ENCODE measurements at places on chromosomes 7 and 10.
A peak's percentile ranks its signal among the peaks of the same experiment; 100 is the strongest.

GRCh38 chr10:89949496-89949895 is 248.1 kb downstream of the KIF20B start:
- DNase-seq = no peak

- no peak for DNase-seq
These were observed 156.8 kb downstream of the CACNA2D1 start for GRCh38 chr7:82286798-82287140.

- DNase-seq = no peak
These were observed 290.7 kb downstream of the CCDC3 start for GRCh38 chr10:12710594-12711349.

DNA sequence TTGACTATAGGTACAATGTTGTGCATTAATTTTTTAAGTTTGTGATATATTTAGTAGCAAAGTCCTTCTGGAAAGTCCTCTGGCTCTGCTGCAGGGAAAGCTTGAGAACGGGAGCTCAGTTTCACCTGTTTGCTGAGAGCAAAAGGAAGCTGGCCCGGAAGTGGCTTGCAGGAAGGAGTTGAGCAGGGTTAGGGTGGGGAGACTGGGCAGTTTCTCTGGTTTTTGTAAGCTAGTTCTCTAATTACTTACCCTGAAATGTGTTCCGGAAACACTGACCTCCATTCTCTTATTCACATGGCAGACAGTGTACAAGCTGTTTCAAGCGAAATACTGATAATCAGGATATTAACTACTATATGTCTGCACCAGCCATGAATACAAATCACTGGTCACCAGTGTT is 22.3 kb downstream of the MAP3K8 start:
- DNase-seq = no peak

- DNase-seq = no peak
These were observed 13.4 kb downstream of the ANKRD16 start for GRCh38 chr10:5876181-5876768.

DNA sequence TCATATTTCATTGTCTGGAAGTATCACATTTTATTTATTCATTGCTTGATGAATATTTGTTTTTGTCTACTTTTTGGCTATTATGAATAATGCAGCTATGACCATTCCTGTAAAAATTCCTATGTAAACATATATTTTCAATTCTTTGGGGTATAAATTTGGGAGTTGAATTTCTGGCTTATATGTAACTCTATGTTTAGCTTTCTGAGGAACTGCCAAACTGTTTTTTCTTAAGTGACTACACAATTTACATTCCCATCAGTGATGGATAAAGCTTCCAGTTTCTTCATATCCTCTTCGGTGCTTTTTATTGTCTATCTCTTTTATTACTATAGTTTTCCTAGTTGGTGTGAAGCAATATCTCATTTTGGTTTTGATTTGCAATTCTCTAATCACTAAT is 115.6 kb upstream of the CXCL12 start:
- DNase-seq = no peak

DNA sequence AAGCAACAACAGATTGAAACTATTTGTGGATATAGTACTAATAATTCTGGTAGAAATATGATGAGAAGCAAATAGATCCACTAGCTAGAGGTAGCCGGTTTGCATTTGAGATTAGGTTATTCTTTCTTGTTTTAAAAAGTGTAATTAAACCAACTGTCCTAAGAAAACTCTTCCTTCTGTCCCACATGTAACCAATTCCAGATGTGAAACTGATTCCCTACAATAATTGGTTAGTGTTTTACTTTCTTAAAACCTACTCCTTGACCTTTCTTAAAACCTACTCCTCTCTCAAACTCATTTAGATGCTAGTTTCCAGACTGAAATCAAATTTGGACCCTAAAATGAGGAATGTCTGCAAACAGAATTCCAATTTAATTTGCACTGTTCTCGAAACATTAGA is 521.5 kb downstream of the SUGCT start:
- no peak for DNase-seq

DNA sequence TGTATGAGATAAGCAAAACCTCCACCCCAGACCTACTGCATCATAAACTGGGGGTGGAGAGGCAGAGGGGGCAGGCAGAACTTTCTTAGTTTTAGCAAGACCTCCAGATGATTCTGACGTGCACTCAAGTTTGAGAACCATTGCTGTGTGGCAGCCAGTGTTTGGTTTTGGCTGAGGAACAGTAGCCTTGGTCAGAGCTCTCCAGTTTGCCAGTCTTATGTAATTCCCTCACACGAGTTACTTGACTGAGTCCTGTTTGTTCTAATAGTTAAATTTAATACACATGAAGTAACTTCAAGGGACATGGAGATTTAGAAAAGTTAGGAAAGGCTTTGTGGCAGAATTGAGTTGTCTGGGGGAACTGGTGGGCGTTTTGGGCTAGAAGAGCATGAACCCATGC is 38.5 kb downstream of the GARS1 start:
- DNase-seq = no peak

- no peak for DNase-seq
These were observed 3.7 kb downstream of the TRAPPC14 start for GRCh38 chr7:100154651-100155491.

DNA sequence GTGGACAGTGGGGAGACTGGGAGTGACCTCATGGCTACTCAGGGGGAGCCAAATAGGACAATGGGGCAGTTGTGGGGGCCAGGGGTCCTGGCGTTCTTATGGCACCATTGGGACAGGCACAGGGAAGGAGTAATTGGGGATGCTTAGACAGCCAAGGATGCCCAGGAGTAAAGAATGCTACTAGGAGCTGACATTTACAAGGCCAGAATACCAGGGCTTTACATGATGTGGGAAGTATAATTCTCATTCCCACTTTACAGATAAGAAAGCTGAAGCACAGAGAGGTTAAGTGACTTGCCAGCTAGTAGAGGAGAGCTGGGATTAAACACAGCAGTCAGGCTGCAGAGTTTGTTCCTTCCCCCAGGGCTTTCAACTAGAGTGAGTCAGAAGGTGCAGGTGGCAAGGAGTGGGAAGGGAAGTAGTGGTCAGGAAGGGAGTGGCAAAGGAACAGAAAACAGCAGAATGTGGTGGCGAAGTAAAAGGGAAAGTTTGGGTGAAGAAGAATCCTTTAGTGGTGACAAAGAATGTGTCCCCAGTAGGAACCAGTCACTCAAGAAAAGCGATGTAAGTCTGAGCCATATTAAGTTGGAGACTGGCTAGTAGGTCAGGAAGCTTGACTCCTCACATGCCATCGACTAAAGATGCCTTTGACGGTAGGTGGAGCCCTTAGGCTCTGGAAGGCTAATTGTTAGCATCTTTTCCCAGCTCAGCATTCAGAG is 32.8 kb downstream of the CPVL start:
- DNase-seq = peak; percentile 42

DNA sequence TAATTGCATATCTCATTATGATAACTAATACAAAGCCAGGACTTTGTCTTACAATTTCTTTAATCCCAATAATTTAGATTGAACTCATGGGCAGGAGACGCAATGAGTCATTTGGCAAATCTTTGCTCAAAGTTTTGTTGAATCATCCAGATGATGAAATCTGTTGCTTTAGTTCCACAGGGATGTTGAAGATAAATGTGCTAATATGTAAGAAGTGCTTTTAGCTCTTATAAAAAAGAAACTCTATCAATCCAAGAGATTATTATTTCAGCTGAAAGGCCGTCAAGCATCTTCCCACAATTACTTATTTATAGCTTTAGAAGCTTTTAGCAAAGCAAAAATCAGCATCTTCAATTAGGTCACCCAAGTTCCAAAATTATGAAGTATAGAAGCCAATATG is 36.8 kb upstream of the ANK3 start:
- peak; percentile 65 for DNase-seq

DNA sequence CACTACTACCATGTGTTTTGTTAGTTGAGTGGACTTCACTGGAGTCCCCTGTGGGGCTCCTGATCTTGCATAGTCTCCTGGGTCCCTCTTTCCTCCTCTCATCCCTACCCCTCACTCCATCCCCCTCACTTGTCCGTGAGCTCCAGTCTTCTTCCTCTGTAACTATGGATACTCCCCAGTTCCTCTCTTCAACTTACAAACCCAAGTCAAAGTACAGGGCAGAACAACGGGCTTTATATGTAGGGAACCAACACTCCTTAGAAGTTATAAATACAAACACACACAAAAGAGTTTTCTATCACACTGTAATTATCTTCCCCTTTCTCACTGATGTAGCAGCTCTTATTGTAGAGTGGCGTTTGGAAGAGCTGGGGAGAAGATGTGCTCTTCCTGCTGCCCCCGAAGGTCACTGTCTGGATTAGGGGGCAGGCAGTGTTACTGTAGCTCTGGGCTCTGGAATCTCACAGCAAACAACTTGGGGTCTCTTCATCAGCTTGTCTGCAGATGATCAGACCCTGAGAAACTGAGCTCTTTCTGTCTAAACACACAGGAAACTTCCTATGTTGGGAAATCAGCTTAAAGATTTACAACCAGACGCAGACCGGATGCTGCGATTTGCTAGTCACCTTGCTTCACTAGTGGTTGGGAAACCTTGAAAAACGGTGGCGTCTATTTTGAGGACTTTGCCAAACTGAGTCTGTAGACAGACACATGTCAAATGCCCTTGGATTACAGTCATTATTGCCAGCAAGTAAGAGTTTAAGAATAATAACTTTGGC is 13.6 kb downstream of the SNX10 start:
- DNase-seq = no peak

GRCh38 chr10:117419921-117420320 is 44.7 kb upstream of the PDZD8 start:
- DNase-seq = no peak

- DNase-seq = no peak
These were observed 172.9 kb downstream of the SPAG6 start for GRCh38 chr10:22518167-22518724.

- DNase-seq = no peak
These were observed 191.1 kb downstream of the LRMDA start for GRCh38 chr10:75622503-75622902.

DNA sequence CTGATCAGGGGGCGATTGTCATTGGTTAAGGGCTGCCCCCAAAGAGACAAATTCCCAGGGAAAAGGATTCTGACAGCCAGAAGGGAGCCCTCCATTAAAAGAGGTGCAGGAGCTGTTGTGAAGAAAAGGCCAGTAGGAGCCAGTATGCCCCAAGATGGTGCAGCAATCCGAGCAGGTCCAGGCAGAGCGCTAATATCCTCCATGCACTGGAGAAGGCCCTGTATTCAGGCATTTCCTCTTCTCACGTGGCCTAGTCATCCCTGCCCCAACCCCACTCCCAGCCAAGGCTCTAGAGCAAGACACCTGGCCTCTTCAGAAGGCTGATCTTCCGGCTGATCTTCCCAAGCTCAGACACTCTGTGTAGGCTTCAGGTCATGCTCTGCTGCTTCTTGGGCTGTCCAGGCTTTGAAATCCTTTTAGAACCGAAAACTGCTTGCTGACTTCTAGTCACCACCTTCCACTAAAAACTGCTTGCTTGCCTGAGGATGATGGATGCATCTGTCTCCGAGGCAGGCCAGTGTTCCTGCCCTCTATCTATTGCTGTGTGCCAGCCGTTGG is 77.4 kb downstream of the CYP26A1 start:
- DNase-seq = no peak

GRCh38 chr7:157664871-157665633 is 328.2 kb downstream of the DNAJB6 start:
- no peak for DNase-seq

DNA sequence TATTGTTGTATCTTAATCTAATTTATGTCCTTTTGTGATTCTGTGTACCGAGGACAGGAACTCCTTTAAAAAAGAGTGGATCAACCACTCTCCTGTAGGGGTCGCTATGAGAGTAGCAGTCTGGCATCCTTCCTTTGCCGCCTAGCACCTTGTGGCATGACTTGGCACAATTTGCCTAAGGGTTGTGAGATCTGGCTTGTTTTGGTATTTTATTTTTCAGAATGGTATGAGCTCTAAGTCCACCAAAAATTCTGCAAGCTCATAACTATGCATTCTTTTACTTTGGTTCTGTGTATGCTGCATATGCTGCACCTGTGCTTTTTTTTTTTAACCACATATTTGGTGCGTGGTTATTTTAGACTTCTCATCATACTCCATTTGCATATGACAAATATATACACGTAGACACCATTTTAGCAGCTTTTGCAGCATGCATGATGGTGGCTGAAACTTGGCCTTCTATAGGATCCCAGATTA is 112.8 kb downstream of the CDK14 start:
- DNase-seq = no peak

- no peak for DNase-seq
These were observed 36.9 kb upstream of the GOLGA7B start for GRCh38 chr10:97812696-97813095.
